ENCODE measurements at places on chromosomes 6 and 20.

DNA sequence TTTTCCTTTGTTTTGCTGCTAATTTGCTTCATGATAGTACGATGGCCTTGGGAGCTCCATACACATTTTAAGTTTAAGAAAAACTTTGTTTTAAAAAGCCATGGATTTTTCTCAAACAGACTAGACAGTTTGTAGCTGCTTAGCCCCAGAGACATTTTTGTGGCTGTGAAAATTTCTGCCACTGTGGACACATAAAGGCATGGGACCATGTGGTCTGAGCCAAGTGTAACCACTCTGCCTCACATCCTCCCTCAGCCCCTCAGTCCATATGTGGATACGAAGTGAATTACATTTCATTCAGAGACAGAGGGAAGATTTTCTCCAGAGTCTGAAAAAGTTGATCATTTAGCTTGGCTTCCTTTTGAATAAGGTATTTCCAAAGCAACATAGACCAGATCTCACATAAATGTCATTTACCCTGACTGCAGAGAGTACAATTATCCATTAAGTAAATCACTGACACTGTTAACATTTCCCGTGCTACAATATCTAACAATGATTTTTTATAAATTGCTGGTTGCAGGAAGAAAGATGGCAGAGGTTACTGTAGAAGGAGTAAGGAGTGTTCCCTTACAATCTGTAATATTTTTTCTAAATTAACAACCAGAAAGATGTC is 87.4 kb downstream of the GJA1 start:
- no peak for DNase-seq

DNA sequence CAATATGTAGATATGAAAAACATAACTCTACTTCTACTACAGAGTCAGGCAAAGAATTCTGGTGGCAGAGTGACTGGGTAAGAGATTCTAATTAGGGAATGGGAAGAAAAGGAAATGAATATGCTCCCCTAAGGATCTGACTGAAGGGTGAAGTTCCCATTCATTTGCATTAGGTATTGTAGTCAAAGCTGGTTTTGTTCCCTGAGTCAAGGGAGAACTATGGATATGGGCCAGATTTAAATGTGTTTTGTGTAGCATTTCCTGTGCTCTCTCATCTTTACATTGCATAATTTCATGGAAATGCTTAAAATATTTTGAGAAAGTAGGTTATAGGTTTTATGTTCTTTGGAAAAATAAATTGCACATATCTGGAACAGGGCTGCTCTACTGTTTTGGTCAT is 299.7 kb downstream of the BTBD3 start:
- DNase-seq, result no peak

DNA sequence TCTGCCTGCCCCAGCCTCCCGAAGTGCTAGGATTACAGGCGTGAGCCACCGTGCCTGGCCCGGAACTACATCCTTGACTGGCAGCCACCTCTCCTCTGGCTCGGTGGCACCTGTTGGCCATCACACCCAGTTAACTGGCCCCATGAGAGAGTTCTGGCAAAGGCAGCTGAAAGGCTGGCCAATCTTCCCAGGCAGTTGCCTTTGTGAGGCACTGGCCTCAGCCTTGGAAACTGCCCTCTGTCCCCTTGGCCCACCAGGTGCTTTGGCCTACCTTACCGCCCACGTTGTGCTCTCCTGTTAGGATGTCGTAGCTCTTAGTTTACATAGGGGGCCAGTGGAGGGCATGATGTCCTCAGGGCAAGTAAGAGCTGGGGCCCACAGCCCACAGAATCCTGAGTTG is 9.6 kb upstream of the MANBAL start:
- DNase-seq, result no peak

DNA sequence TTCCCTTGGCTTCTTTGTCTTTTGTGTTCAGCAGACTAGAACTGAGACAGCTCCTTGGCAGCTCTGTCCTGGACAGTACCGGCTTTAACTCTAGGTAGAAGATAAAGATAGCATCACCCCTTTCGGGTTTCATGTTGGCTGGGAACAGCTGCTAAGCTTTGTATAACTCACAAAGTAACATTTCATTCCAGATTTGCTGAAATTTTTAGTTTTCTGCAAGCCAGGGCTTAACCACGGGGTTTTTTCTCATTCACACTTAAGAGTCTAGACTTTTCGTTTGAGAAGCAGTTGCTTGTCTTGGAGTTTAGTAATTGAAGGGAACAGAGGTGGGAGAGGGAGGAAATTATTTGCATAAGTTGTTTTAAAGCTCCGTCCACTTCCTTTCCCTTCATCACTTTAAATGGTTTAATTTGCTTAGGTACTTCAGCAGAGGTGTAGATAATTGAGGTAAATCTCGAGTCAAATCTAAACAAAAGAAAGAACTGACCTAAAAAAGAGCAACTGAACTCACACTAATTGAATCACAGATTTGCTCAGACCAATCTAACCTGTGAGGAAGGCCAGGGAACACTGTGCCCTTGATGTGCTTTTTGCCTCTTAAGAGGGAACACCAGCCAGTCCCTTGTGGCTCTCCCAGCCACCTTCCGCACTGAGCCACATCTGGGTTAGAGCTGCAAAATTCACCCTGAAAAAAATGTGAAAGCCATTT is 48.3 kb downstream of the RREB1 start:
- DNase-seq, result no peak

DNA sequence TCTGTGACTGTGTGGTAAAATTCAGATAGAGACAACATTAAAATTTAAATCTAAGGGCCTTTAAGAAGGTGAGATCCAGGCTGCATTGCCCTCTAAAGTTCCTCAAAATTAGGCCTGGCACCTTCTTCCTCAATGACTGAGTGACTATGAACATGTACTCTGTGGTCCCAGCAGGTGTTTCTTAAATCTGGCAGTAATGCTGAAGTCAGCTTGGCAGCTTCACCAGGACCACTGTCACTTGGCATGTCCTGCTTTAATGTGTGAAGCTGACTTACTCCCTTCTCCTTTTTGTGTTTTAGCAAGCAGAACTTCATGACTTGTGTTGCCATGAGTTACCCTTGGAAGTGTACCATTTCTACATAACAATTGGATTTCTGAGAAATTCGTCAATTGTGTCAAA is 141.7 kb downstream of the NKAIN2 start:
- no peak for DNase-seq

DNA sequence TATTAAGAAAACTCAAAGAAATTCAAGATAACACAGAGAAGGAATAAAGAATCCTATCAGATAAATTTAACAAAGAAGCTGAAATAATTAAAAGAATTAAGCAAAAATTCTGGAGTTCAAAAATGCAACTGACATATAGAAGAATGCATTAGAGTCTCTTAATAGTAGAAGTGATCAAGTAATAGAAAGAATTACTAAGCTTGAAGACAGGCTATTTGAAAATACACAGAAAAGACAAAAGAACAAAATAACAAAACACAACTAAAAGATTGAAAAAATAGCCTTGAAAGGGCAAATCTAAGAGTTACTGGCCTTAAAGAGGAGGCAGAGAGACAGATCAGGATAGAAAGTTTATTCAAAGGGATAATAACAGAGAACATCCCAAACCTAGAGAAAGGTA is 12.1 kb downstream of the SNX14 start:
- DNase-seq, result no peak

All from esophagus squamous epithelium (tissue), 5 donors.